ENCODE measurements at places on chromosomes 12 and 14. TPM values are rescaled to one million over a fixed set of nuclear protein-coding genes. Genes with fewer than 3 reads are reported as not detected.

Gene SLC38A4
- total RNA-seq, result 1.7 TPM

DNA sequence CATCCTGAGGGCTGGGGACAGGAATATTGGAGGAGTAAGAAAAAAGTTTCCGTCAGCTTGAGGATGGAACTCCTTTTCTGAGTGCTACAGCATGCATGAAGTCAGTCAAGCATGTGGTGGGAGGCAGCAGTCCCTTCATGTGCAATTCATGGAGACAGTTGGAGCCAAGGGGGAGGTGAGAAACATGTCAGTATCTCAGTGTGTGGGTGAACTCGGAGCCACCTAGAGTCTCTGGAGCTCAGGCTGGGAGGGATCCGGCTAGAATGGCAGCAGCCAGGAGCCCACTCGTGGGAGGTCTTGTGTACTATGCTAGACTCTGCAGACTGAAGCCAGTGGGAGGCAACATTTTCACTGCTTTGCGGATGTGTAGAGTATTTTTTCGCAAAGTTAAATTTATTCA, 60.3 kb downstream of the AVPR1A start:
- no peak for DNase-seq

- DNase-seq, result peak; percentile 11
Measured at GRCh38 chr12:48681399-48681709, 684 bp downstream of the KANSL2 start.

DNA sequence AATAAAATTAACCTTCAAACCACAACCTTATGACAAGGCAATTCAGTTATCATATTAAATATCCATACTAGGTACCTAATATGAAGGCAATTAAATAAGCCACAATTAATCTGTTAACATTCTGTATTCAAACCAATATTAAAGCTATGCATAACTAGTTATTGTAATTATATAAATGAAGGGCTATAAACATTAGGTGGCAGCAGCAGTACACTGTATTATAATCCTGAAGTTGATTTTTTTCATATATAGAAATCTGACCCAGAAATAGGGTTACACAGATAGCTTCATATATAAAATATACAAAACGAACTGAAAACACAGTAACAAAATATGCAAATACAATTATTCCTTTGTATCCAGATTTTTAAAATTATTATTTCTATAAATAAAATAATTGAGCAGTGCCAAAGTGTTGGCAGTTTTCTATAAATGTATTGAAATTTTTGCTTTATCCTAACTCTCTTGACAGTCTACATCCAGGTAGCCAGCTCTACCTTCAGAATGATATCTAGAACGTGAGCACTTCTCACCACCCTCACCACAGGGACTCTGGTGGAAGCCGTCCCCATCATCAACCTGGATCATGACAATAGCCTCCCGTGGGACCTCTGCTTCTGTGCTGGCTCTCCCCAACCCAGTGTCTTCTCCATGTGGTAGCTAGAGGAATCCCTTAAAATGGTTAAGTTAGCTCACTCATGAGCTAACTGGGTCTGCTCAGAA, 136.2 kb downstream of the MED13L start:
- no peak for DNase-seq
